ENCODE measurements at places on chromosomes 7 and 10.

DNA sequence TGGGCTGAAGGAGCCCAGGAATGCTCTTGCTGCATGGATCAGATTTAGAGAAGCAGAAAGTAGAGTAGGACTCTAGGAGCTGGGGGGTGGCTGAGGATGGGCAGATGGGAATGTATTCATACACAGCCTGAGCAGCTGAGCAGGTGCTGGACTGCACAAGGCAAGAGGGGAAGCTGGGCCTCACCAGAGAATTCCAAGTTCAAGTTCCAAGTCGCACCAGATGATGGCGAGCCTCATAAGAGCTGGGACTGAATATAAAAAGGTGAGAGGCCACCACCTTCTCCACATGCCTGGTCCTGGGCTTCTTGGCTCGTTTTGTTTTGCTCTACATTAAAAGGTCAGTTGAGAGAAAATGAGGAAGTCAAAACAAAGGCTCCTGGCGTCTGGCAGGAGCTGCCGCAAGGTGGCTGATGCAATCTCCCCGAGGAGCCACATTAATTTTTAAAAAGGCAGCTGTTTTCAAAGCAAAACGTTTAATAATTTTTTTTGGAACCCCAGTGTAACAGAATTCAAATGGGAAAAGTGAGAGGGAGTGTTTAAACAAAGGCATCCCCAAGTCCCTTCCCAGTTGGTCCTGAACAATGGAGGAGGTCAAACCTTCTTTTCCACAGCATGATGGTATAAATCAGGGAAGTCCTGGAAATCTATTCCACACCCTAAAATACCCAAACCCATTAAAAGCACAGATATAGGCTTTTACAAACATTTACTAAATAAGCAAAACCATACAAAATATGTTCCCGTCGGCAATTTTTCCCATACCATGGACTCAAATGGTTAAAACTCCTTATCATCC lies 9.5 kb downstream of the CYREN start:
- no peak for DNase-seq

- DNase-seq = peak; percentile 32
Observed at GRCh38 chr7:21261627-21262594, 166.0 kb upstream of the SP4 start.

GRCh38 chr7:76359111-76359977 lies 553 bp upstream of the YWHAG start:
- DNase-seq = peak; percentile 98

DNA sequence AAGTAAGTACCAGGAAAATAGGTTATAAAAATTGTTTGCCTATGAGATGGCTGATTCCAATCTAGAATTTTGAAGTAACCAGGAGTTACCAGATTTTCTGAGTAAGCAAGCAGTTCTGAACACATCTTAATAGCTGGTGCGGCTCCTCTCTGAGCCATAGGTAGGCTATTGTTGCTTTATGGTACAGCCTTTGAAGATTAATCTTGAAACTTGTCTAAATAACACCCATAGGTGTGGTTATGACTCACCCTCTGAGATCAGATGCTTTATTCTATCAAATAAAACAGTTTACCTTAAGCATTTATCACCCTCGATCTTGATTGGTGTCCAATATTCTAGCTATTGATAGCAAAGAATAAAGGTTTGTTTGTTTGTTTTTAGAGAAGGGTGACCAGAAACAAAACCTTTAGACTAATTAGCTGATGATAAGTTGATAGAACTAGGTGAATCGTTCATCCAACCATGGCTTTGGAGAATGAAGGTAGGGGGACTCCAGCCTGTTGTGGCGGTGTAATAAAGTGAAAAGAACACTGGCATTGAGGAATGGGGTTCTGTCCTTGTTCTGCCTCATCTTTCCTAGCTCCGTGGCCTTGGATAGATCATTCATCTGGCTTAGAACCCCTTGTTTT lies 72.2 kb downstream of the VTI1A start:
- no peak for DNase-seq

DNA sequence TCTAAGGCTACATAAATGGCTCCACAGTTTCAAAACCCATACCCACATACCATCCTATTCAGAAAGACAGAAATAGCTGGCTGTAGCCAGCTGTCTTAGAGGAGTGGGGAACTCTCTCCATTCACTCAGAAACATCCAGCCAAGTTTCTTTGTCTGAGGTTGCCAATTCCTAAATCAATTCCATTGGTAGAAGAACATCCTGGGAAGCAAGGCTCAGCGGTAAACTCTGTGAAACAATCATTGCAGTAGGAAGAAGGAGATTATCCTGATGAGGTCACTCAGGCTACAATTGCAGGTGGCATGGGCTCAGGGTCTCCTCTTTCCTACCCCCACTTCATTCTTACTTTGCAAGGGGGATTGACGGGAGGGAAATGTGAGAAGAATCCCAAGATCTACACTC lies 154.0 kb downstream of the ETV1 start:
- DNase-seq = no peak

DNA sequence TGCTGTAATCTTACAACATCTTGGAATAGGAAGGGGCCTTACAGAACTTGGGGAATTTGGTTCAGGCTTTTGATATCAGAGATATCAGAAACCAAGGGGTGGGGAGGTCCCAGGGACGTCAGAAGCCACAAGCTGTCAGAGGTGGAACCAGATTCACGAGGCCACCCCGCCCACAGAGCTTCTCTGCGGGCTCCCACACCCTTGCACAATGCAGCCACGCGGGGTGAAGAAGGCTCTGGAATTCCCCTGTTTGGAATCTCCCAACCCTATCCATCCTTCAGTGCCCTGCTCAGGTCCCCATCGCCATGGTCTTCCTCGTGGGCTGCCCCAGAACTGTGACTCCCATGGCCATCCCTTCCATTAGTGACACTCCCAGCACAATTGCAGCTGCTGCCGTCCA lies 247.1 kb upstream of the SHH start:
- DNase-seq = no peak

GRCh38 chr7:7563813-7564212 lies 2.9 kb upstream of the MIOS start:
- no peak for DNase-seq

DNA sequence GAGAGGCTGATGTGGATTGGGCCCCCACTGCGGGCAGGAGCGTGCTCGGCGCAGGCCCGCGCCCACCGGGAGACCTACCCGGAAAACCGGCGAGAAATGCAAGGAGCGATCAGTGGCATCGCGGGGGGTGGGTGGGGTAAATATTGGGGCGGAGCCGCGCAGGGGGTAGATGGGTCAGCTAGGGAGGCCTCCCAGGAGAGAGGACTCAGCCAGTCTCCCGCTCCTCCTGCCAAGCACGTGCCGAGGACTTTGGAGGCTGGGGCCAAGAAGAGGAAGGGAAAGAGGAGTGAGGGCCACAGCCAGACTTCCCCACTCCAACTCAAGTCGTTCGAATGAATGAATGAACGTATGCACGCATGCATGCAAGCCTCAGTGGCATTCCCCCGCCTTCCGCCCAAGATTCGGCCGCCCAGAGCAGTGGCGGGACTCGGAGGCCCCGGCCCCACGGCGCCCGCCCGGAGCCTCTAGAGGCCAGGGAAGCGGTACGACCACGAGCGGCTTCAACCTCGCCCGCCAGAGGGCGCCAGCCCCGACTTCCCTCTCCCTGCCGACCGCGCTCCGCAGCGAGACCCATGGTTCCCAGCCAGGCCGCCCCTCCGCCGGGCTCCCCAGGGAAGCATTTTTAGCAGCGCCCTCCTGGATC lies 3.6 kb downstream of the NPM3 start:
- DNase-seq = peak; percentile 92

- no peak for DNase-seq
Observed at GRCh38 chr7:96833676-96834453, 124.2 kb upstream of the SEM1 start.

DNA sequence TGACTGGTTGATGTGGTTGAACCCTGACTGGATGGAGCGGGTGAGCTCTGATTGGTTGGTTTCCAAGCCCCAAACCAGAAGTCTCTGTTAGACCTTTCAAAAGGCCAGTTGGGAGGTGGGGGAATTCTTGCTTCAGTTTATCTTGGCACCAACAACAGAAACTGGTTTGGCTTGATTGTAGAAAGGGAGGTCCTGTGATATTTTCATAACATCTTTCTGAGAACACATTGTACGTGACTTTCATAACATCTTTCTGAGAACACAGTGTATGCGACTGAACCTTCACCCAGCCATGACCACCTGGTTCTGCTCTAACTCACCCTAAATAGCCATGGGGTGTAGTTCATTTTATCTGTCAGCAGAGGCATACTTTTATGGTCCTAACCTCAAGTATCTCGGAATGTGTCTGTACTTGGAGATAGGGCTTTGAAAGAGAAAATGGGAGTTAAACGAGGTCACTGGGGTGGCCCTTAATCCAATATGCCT lies 88.3 kb downstream of the GALNT17 start:
- no peak for DNase-seq

GRCh38 chr10:50275650-50276235 lies 24.4 kb upstream of the ASAH2 start:
- no peak for DNase-seq

GRCh38 chr10:75542084-75542483 lies 110.7 kb downstream of the LRMDA start:
- no peak for DNase-seq

DNA sequence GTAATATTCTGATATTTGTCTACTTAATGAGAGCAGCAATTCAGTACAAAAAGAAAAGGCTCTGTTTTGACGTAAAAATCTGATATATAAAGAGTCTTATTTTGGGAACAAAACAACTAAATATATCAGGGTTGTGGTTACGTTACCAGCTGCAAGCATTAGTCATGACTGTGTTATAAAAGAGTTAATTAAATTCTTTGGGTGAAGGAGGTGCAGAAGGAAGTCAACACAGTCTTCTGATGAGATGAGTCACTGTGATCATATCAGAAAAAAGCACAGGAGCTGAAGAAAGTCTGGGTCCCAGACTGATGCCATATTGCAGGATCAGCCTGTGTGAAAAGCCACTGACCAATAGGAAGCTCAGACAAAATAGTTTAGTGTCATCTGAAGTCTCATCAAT lies 234.3 kb upstream of the TEX47 start:
- DNase-seq = no peak

DNA sequence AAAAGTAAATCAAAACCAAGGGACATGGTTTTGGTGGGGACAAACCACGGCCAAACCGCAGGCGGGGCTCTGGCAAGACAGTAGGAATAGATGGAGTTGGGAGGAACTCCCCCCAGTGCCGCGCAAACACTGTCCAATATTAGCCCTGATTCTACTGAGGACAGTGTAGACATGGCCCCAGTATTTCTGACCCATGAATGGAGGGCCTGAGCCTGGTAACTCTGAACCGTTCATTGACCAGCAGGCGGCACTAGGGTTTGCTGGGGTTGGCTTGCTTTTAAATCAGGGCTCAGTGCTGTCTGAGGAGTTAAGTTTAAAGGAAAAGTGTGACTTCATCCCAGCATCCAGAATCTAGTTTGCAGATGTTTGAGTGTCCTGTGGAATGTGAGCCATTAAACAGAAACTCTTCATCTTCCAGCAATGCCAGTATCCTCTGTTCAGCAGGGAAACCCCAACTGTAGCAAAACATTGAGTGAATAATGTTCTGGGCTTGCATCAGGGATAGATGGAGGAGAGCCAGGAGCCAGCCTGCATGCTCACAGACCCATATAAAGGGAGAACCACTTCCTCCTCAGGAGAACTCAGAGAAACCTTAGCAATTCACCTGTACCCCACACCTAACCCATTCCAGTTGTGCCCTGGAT lies 147.4 kb upstream of the PRSS58 start:
- DNase-seq = no peak

- DNase-seq = no peak
Observed at GRCh38 chr10:62512732-62513475, 138.7 kb downstream of the ZNF365 start.

DNA sequence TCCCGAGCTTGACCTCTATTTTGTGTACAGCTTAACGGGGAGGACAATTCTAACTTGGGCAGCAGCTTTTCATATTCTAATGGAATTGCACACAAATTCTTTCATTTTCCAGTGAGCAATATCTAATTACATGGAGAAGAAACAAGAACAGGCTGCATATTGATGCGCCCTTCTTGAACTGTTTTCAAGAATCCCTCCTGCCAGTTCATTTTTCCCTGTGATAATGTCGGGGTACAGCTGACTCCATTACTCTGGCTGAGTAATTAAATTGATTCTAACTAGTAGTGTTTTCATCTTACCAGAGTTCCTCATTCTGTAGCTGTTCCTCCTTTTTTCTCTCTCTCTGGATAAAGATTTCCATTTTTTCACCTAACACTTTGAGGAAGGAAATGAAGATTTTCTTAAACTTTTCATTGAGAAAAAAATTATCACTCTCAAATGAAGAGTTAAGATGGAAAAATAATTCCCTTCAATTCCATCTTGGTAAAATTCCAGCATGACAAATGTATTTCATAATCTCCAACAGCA lies 190.9 kb downstream of the FANK1 start:
- no peak for DNase-seq

DNA sequence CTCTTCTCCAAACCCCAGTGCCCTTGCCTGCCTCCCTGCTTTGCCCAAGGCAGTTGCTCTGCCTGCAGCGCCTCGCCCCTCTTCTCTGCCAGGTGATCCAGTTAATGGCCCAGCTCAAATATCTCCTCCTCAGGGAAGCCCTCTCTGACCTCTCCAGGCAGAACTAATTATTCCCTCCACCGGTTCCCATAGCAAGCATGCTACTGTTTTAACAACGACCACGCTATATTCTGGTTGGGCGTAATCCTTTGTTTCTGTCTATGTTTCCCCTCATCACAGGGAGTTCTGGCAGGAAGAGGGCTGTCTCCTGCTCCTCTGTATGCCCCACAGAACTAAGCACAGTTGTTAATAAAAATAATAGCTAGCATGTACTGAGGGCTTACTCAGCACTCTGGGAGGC lies 36.8 kb upstream of the R3HCC1L start:
- DNase-seq = no peak

- no peak for DNase-seq
Observed at GRCh38 chr7:32023376-32023775, 46.8 kb downstream of the PDE1C start.

DNA sequence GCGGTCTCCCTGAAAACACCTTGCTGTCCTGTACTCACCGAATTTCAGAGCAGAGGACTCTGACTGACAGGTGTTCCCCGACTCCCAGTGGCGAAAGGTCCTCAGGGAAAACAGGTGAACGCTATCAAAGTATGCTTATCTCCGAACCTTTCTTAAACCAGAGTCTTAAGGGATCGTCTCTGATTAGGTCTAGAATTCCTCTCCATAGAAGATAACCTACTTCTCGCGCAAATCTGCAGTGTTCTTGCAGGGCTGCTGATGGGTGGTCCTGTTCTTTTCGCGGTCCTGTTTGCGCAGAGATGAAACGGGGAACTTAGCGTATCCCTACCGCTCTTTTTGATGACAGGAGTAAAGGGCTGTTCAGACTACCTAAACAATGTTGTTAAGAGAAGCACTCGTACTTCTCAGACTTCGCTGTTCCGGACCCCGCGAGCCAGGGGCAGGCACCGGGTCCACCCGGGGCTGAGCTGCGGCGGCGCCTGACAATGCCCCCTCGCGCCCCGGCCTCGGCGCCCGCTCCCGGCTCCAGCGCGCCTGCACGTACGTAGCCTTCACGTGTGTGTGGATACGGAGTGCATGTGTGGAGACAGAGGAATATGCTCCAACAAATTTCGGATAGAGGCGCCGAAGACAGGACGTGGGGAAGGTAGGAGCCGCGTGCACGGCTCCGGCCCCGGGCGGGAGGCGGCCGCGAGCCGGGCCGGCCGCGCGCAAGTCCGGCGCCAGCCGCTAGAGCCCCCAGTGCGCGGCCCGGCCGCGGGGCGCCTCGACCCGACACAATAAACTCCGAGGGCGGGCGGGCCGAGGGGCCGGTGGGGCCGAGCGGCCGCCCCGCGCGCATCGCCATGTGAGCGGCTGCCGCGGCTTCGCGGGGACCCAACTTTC lies 766 bp upstream of the ZMYND11 start:
- no peak for DNase-seq

- no peak for DNase-seq
Observed at GRCh38 chr7:30647589-30648364, 34.5 kb downstream of the CRHR2 start.

All from left colon (tissue), 2 donors.